Central memory CD8-positive, alpha-beta T cell (primary cell): ENCODE measurements at places on chromosomes 11 and 22.

DNA sequence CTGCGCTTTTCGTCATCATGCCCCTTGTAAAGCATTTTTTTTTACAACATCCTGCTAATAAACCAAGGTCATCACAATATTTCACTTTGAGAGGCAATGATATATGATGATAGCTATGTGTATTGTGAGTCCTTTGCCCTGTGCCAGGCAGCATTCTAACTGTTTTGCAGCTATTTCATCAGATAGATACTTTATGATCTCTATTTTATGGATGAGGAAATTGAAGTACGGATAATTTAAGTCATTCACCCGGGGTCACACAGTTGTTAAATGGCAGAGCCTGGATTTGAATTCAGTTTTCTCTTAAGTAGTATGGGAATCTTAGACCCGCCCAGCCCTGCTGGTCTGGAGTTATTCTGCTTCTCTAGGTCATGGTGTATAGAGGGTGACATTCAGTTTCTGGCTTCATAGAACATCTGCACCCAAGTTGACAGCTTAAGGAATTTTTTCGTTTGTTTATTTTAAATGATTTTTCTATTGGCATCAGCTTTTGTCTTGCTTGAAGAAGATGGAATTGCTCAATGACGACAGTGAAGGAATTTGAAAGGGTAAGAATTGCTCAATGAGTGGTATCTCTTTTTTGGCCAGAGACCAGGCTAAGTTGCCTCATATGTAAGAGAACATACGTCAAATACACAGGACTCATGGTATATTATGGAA, 926 bp downstream of the PRR5L start:
- DNase-seq: no peak

DNA sequence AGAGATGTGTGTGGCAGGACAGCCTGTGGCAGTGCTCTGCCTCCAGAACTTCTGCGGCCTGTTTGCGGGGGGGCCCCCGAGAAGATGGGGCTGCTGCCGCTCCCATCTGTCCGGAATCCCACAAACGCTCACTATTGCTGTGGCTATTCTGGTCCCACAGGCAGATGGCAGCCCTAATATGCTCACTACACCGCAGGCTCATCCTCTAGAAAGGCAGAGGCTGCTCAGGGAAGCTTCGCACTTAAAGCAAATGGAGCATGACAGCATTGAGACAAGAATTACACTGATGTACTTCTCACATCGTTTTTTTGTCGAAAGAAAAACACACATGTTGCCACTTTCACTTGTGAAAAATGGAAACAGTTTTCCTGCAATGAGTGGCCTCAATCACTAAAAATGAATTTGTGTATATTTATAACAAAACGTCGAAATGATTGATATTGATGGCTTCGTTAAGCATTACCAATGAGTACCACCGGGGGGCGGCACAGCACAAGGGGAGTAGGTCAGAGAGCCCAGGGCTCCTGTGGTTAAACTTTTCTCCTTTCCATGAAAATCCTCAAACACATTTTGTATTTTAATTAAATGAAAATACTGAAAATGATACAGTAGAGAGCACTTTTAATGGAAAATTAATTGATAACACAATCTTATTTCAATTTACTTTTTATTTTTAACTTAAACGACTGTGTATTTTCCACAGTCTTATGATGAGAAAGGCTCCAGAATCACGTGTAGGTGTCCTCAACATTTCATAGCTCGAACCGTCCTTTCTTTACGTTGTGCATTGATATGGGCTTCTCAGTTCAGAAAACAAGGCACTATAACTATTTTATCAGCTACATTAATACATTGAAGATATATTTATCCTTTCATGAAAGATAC, 69.1 kb downstream of the CTTN start:
- no peak for DNase-seq

GRCh38 chr11:68077617-68078582, 39.1 kb downstream of the TCIRG1 start:
- DNase-seq: no peak

DNA sequence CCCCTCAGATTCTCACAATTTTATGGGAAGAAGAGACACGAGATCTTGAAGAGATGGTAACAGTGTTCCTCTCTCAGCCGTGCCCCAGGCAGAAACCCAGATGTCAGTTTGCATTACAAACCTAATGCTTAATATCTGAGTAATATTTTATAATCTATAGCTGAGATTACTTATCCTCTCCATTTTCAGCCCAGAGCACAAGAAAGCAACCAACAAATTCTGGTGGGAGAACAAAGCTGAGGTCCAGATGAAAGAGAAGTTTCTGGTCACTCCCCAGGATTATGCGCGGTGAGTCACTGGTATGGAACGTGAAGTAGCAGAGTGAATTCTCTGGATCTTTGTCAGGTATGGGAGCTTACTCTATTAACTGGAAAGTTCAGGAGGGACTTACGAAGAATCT, 884 bp downstream of the CENATAC start:
- DNase-seq: no peak

- no peak for DNase-seq
These were observed 14.4 kb downstream of the IL18BP start for GRCh38 chr11:72012897-72013721.

GRCh38 chr11:133497477-133498140, 34.7 kb downstream of the OPCML start:
- no peak for DNase-seq

DNA sequence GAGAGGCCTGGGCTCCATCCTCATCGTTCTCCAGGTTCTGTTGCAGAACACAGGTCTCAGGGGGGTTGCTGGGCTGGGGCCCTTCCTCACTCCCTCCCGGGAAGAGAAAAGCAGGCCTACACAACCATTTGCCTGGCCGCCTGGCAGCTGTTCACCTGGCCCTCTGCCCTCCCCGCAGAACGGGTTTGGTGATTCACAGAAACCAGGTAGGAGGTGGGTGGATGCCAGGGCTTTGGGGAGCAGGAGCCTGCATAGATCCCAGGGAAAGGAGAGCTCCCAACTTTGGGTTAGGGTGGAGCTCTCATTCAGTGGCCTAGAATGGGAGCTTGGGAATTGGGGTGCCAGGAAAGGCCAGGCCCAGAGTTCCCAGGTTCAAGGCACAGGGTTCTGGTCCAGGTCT, 995 bp downstream of the TMEM134 start:
- DNase-seq: no peak

DNA sequence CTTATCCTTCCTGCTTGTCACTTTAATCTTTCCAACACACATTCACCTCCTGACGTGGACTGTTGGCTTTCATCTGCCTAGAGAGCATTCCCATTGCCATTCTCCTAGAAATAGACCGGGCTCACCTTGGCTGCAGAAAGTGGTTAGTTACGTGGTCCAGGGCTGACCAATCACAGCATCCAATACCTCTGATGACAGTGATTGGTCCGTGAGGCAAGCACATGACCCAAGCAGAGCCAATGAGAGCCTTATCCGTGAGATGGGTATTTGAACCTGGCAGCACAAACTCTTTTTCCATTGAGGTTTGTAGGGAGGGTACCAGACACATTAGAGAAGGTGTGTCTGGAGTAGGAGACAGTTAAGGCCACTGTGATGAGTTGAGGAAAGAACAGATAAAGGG, 85.8 kb downstream of the MIAT start:
- DNase-seq: no peak

- DNase-seq: no peak
These were observed 10.6 kb downstream of the REXO2 start for GRCh38 chr11:114449845-114450244.
